AG04450 (cell line): ENCODE measurements at places on chromosomes 5 and 9.

- DNase-seq = no peak
Observed at GRCh38 chr9:68953771-68954170, 60.1 kb downstream of the PRKACG start.

DNA sequence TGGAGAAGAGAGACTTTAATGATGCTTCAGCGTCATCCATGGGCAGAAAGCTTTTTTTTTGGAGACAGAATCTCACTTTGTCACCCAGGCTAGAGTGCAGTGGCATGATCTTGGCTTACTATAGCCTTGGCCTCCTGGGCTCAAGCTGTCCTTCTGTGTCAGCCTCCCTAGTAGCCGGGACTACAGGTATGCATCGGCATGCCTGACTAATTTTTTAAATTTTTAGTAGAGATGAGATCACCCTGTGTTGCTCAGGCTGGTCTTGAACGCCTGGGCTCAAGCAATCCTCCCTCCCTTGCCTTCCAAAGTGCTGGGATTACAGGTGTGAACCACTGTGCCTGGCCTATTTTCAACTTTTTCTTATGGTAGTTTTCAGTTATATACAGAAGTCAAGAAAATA, 23.2 kb downstream of the SPIN1 start:
- DNase-seq = no peak

DNA sequence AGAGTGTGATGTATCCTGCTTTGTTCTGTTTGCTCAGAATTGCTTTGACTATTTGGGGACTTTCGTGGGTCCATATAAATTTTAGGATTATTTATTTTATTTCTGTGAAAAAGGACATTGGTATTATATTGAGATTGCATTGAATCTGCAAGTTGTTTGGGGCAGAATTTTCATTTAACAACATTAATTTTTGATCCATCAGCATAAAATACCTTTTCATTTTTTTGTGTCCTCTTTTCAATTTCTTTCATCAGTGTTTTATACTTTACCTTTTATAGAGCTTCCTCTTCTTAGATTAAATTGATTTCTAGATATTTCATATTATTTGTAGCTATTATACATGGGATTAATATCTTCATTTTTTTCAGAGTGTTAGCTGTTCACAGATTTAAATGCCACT, 40.8 kb upstream of the FBXL7 start:
- DNase-seq = no peak

GRCh38 chr5:122693963-122694362, 80.9 kb upstream of the SNX2 start:
- DNase-seq = no peak

- no peak for DNase-seq
Observed at GRCh38 chr9:93596399-93596798, 20.0 kb downstream of the PHF2 start.

- DNase-seq = no peak
Observed at GRCh38 chr5:32420506-32420905, 24.0 kb downstream of the ZFR start.

DNA sequence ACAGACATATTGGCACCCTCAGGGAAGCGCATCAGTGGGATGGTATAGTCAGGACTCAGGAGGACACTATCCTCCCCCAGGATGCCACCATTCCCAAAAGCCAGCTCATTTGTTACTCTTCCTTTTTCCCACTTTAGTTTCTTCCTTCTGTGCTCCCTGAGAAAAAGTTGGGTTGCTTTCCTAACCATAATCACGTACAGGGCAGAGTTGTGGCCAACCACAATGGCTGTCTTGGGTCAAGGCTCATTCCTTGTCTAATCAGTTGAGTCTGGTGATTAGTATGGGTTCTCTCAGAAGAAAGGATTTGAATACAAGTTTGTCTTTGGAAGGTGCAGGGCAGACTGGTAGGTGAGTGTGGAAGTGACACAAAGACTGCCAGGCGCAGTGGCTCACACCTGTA, 26.6 kb upstream of the ATP6V1G1 start:
- no peak for DNase-seq

DNA sequence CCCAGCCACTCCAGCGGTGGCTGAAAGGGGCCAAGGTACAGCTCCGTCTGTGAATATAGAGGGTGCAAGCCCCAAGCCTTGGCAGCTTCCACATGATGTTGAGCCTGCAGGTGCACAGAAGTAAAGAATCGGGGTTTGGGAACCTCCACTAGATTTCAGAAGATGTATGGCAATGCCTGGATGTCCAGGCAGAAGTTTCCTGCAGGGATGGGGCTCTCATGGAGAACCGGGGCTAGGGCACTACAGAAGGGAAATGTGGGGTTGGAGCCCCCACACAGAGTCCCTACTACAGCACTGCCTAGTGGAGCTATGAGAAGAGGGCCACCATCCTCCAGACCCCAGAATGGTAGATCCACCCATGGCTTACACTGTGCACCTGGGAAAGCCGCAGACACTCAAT, 23.2 kb downstream of the CCDC125 start:
- DNase-seq = no peak

- DNase-seq = no peak
Observed at GRCh38 chr5:159463590-159464321, 133.5 kb upstream of the IL12B start.

DNA sequence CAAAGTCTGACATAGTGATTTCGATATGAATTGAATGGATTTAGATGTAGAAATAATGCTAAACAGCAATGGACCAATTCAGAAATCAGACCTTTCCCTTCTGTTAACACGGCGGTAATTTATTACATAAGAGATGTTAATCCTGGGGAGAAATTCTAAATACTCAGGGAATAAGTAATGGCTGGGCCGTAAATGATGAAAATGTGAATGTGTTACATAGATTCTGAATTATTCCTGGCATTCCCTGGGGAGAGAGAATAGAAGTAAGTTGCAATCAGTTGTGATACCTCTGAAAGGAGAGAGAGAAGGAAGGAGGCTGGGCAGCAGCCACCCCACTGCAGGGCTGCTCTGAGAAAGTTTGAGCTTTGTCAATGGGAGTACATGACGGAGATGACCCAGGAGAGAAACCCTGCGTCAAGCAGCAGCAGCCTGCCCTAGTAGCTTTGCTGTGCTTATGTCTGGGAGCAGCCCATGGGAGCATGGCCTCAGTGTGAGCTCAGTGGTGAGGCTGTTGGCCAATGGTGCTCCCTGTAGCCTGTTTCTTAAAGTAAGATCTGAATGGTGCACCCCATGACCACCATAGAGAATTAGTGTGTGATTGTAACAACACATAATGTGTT, 420.1 kb downstream of the MTRR start:
- DNase-seq = no peak

DNA sequence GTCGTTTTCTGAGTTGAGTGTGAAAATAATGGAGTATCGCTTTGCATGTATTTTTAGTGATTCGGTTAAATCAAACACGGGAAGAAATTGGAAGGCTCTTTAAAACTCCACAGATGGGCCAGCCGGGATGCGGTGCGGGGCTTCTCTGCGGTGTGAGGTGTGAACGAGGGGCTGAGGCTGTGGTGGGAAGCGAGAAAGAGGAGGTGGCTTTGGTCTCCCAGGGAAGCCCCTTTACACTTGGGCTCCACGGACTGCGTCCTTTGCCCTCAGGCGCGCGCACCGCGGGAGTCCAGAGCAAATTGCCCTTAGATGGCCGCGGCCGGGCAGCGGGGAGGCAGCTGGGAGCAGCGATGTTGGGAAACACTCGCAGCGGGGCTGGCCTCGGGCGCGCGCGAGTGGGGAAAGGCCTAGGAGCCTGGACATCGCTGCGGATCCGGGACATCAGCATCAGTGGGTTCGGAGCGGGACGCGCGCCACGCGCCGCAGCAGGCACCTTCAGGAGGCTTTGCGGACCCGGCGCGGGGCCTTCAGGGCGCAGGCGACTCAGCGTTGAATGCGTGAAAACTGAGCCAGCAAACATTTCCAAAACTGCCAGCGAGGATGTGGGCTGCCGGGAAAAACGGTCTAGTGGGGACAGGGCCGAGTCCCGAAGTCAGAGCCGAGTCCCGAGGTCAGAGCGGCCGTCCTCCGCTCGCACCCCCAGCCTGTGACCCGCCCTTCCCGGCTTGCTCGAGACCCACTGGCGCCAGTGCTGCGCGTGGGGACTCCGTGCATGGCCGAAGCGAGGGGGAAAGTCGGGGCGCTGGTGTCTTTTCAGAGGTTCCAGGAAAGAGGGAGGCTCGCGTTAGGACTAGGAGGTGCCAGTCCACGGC, 6.5 kb downstream of the IRX1 start:
- no peak for DNase-seq

DNA sequence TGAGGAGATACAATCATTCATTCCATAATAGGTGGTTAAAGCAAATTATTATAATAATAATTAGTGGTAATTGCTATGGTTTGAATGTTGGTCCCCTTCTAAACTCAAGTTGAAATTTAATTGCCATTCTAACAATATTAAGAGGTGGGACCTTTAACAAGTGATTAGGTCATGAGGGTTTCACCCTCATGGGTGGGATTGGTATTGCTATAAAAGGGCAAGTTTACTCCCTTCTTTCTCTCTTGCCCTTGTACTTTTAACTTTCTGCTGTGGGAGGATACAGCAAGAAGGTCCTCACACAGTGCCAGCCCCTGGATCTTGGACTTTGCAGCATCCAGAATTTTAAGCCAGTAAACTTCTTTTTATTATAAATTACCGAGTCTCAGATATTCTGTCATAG, 101.9 kb upstream of the PARP8 start:
- no peak for DNase-seq

DNA sequence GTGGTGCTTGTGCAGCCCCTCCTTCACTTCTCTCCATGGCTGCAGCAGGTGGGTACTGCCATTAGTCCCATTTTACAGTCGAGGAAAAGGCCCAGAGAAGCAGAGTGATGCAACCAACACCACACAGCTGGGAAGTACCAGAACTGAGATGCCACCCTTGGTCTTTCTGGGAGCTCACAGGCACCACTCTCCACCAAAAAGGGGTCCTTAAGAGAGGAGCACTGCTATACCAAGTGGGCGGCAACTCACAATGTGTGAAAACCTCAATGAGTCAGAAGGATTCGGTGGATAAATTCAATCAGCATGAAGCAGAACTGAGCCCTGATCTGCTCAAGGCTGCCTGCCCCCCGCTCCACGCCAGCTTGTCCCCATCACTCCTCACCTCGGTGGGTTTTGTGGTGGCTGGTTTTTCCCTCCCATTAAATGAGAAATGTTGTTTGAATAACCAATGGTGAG, 213.7 kb downstream of the FSTL4 start:
- DNase-seq = no peak

DNA sequence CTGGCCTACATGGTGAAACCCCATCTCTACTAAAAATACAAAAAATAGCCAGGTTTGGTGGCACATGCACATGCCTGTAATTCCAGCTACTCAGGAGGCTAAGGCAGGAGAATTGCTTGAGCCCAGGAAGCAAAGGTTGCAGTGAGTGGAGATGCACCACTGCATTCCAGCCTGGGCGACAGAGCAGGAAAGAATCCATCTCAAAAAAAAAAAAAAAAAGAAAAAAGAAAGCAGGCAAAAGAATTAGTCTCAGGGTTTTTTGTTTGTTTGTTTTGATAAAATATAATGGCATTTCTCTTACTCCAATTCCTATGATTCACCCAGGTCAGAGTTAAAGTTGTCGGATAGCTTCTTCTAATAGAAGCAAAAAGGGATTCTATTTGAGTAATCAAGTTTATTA, 67.0 kb upstream of the ATG10 start:
- no peak for DNase-seq

DNA sequence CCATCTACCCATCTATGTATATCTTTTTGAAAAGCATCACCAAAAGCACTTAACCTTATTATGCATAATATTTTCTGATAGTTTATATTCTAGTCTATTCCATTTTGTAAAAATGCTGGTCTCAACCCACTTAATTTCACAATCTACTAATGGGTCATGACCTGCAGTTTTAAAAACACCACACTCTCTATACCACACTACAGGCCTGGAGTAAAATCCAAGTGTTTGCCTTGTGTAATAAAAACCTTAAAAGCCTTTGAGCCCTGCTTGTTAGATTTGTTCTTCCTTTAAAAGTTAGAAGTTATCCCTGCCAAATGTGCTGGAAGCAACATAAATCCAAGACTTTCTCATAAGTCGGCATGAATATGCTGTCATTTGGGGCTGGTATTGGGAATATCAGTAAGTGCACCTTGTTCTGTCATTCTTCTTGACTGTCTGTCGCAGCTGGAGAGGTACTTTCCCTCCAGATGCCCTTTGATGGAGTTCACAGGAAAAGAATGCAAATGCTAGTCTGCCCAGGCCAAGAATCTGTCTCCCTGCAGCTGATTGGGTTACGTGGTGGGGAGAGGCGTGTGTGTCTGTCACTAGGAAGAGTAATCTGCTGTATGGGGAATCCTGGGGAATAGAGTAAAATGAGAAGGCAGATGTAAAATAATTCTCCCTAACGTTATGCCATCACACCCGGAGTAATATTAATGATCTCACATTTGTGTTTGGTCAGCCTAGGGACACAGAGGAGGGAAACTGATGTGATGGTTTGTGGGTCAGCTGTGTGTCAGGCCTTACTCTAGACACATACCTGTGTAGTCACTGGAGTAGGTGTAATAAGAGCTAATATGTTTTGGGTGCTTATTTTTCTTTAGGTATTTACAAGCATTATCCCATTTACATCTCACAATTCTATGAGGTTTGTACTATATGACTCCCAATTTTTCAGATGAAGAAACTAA, 79.4 kb downstream of the ZNF366 start:
- no peak for DNase-seq

- DNase-seq = no peak
Observed at GRCh38 chr9:98995059-98995671, 51.5 kb downstream of the COL15A1 start.

- DNase-seq = no peak
Observed at GRCh38 chr9:97349400-97349799, 41.9 kb downstream of the CCDC180 start.
